ENCODE measurements at places on chromosomes 3 and 15.

DNA sequence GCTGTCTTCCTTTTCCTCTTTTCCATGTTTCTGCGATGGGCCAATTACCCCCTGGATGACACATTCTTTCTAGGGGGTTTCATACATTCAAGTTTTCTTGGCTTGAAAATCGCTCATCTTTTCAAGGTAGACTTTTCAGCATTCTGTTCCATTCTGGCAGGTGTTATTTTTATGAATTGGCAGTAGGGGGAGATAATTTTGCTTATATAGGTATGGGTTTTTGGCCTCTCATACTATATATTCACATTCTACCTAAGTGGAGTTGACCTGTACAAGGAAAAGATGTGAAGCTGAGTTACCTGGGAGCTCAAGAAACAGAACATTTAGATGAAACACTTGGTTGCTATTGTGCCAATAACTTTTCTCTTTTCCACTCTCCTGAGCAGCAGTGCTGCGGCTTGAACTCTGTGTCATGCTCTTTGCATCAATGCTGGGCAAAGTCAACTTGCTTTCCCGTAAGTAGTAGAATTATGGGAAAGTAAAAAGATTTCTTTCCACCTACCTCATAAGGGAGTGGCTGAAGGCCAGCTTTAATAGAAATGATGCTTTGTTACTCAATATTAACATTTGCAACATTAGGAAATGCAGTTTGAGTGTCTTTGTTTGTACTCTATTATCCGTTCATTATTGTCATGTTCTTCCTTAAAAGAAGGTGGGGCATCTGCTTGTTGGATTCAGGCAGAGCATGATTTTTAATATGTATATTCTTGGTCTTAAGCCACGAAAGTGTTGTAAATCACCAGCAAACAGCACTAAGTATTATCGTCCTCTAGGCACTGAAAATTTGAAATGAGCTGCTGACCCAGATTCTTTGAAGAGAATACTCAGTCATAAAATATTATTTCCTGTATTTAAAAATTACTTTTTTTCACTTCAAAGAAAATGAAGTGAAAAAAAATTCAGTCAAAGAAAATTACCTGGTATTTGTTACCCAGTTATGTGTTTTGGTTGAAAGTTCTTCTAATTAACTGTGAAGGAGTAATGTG, 27.7 kb upstream of the MFSD1 start:
- DNase-seq = peak; percentile 47

- no peak for DNase-seq
Measured at GRCh38 chr15:53453253-53454105, 306.0 kb downstream of the WDR72 start.

- no peak for DNase-seq
Measured at GRCh38 chr15:67064607-67065530, 533 bp upstream of the SMAD3 start.

- DNase-seq = no peak
Measured at GRCh38 chr15:96457841-96458240, 127.3 kb downstream of the NR2F2 start.

DNA sequence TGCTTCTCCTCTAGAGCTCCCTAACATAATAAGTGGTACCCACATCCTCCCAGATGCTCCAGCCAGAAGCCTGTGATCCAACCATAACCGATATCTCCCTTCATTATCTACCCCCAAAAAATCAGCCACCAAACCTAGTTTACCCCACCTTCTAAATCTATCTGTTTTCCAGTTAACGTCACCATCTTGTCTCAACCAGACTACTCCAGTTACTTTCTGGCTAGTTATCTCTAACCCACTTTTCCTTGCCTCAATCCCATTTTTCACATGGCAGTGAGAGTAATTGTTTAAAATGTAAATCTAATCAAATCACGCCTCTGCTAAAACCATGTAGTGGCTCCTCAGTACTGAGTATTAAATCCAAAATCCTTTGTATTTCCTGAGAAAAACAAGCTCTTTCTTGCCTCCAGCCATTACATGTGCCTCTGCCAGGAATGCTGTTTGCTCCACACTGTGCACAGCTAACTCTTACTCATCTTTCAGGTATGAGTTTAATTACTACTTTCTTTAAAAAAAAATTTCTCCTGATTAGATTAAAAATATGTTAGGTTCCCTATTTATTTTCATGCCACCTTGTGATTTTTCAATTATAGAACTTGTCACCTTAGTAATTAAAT, 15.4 kb downstream of the CCDC54 start:
- DNase-seq = no peak

- no peak for DNase-seq
Measured at GRCh38 chr3:119990888-119991287, 103.4 kb downstream of the GSK3B start.

DNA sequence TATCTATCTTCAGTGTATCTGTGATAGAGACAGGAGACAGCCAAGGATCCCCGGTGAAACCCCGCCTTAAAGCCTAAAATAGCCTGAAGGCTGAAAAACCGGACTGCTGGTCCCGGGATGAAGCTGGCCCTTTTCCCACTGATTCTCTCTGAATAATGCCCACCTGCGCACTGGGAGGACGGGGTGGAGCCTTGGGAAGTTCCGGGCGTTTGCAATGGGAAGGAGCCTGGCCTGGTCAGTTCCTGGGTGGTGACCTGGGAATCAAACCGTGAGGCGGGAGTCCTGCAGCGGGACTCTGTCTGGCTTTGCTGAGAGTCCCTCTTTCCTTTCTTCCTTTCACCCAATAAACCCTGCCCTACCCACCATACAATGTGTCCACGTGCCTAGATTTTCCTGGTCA, 157.9 kb downstream of the C3orf38 start:
- DNase-seq = no peak

- DNase-seq = no peak
Measured at GRCh38 chr3:3264796-3265195, 85.3 kb upstream of the CRBN start.

- no peak for DNase-seq
Measured at GRCh38 chr3:184066211-184066610, 13.4 kb downstream of the HTR3C start.

GRCh38 chr3:196554205-196554604, 14.1 kb downstream of the WDR53 start:
- no peak for DNase-seq

DNA sequence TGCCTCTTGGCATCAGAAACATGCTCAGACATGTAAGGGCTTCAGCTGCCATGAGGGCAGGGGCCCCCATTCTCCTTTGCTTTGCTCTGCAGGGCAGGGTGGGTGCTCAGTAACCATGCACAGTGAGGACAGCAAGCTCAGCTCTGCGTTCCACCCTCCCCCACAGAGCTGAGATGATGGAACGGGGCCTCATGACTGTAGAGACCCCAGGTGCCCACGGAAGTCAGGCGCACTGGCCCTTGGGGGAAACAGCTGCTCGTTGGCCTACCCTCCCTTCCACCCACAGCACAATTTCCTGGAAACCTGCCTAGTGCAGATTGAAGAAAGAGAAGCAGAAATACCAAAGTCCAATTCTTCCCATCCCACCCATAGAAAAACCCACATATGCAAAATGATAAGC, 10.5 kb downstream of the CTXND1 start:
- no peak for DNase-seq

DNA sequence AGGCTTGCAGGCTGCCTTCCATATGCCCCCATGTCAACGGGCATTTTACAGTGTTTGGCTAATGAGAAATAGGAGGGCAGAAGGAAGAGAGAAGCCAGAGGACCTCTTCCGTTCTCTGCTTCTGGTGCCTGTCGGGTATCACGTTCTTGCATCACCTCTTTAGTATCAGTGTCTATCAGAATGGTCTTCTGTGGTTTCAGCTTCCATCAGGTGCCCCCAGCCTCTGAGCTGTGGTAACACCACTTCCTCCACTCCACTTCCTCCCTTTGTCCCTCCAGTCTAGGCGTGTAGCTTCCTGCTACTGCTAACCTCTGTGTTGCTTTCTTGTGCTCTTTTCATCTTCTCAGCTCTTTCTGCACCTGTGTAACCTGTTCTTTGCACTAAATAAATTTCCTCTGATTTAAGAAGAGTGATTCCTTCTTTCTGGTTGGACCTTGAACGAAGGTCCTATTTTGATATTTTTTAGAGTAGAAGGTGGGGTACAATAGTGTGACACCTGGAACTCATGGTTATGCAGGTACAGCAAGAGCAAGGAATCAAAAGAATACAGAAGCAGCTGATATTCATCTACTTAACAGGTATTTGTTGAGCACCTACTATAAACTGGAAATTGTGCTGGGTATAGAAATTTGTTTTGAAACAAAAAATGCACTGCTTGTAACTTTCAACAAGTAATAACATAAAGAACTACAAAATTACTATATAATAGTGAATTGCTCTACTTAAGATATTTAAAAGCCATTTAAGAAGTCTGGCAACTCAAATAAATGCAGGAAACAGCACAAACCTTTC, 27.4 kb upstream of the FOXB1 start:
- no peak for DNase-seq

DNA sequence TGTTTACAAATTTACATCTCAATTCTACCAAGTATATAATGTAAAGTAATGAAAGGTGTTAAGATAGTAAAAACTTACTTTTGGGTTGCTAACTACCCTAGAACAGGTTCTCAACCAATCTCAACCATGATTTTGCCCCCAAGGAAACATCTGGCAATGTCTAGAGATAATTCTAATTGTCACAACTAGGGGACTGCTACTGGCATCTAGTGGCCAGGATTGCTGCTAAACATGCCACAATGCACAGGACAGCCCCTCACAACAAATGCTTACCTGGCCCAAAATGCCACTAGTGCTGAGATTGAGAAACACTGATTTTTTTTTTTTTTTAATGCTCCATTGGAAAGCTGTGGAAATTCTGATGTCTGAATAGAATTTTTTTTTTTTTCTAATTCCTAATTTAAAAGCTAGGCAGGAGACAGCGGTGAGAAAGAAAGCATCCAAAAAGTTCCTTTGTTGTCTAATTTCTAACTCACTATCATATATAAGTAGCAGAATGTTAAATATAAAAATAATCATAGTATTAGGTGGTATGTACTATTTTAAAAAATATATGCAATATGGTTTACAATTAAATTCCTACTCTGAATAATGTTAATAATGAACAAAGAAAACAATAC, 81.5 kb downstream of the TJP1 start:
- DNase-seq = no peak

GRCh38 chr3:72550582-72551262, 297.5 kb downstream of the SHQ1 start:
- DNase-seq = no peak

GRCh38 chr15:27792756-27793264, 306.3 kb downstream of the OCA2 start:
- DNase-seq = no peak

DNA sequence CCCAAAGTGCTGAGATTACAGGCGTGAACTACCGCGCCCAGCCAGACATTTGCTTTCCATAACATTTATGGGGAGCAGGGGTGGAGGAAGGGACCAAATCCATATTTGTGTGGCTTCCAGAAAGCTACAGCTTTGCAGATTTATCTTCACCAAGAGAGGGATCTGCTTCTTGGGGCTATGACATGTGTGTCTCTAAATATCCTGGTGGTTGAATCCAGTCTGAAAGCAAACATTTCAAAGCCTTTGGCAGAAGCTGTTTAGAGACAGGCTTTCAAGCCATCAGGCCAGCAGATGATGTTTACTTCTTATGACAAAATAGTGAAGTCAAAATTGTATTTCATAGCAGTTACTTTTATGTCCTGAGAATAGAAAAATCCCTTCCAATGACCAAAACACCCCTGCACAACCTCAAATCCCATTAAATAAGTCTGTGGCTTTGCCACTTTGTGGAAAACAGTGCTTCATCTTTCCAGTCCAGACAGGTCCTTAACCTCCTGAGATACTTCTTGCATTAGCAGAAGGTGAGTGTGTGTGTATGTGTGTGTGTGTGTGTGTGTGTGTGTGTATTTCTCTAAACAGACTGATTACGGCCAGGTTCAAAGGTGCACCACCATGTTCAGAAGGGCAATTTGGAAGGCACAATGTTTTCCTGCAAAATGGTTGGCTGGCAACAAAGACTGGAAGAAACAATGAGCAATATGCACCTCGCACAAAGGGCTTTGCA, 191.4 kb upstream of the LRIG1 start:
- DNase-seq = no peak

GRCh38 chr3:62999791-63000190, 124.6 kb upstream of the CADPS start:
- no peak for DNase-seq

DNA sequence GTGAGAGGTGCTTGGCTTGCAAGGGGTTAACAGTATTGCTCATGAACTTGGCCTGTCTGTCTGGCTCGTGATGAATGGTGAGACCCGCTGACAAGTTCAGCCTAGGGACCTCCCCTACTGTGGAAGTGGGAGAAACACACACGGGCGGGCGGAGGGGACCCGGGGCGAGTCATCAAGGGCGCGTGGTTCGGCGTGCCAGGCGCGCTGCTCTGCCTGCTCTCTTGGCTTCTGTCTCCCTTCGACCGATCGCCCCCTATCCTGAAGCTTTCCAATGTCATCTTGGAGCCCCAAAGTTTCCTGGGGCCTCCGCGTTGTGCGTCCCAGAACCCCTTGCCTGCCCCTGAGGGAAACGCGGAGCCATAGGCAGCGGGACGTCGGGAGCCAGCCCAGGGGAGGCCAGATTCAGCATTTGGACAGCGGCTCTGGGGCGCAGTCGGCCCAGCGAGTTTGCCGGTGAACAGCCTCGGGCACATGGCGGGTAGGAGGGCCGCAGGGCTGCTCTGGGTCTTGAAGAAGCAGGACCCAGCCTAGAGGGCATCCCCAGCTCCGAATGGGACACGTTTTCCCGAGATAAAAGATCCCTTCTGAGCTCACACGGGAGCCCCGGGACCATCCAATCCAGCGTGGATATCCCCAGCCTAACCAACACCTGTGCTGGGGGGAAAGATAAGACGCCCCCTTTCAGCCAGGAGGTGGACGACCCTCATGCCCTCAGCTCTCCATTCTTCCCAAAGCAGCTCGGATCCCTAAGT, 27.0 kb upstream of the POLG start:
- peak; percentile 63 for DNase-seq

DNA sequence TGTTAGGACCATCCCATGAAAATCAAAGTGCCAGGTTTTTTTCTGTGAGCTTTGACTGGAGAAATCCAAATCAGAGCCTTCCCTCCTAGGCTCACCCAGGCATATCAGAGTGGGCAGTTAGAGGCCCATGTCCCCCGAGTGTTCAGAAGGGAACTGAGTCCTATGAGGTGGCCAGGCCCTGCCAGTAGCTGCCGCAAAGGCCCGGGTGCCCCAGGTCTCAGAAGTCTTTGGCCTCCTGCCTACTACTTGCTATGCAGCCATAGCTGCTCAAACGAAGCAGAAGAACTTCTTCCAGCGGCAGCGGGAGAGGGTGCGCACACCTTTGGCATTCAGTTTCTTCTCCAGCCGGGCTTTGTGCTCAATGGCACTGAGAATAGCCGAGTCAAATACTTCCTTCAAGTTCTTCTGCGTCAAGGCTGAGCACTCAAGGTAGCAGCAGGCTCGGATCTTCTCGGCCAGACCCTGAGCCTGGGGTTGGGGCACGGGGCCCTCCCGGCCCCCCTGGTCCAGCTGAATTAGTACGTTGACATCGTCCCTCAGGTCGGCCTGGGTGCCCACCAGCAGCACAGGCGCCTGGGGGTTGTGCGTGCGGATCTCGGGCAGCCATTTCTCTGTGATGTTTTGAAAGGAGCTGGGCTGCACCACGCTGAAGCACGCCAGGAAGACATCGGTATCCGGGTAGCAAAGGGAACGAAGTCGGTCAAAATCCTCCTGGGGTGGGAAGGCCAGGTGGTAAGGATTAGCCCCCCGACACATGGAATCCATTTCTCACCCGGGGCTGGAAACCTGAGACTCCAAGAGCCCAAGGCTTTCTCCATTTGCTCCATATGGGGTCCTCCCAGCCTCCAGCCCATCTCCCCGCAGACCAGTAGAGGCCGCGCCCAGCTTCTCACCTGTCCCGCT, 992 bp downstream of the RHOV start:
- DNase-seq = no peak

GRCh38 chr3:112789787-112790186, 56.9 kb downstream of the CD200R1L start:
- DNase-seq = no peak

Measured in right lung (tissue), 10 donors.